Forelimb muscle (tissue), 1 donor: ENCODE measurements at places on chromosomes 4 and X. TPM values are rescaled to one million over a fixed set of nuclear protein-coding genes. Genes with fewer than 3 reads are reported as not detected.

The FAM236B gene
- polyA plus RNA-seq, result not detected

The SLC10A4 gene
- polyA plus RNA-seq, result 0.68 TPM

The JCHAIN gene
- 1.5 TPM for polyA plus RNA-seq

The NWD2 gene
- not detected for polyA plus RNA-seq

The MAGEE1 gene
- polyA plus RNA-seq, result 2.6 TPM

The CHM gene
- polyA plus RNA-seq, result 13.7 TPM

The CSAG1 gene
- not detected for polyA plus RNA-seq

The GRID2 gene
- 0.16 TPM for polyA plus RNA-seq

The PDGFRA gene
- 62.7 TPM for polyA plus RNA-seq

The SGMS2 gene
- 8.5 TPM for polyA plus RNA-seq

The SLC9B1 gene
- 1.5 TPM for polyA plus RNA-seq

The RAB9B gene
- polyA plus RNA-seq, result 35.1 TPM

The GALNT7 gene
- polyA plus RNA-seq, result 33.8 TPM

The RXFP1 gene
- 0.18 TPM for polyA plus RNA-seq

The ITM2A gene
- 673 TPM for polyA plus RNA-seq

The ADAM29 gene
- not detected for polyA plus RNA-seq

The OPRPN gene
- polyA plus RNA-seq, result not detected

The CT83 gene
- not detected for polyA plus RNA-seq

The DGKK gene
- polyA plus RNA-seq, result not detected

The GJB1 gene
- not detected for polyA plus RNA-seq

The ARSD gene
- 12.3 TPM for polyA plus RNA-seq

The TCEAL6 gene
- polyA plus RNA-seq, result not detected

The WNK3 gene
- 2.1 TPM for polyA plus RNA-seq

The INTS6L gene
- polyA plus RNA-seq, result 11.1 TPM

The CYBB gene
- polyA plus RNA-seq, result 17.6 TPM

The L1CAM gene
- 1.9 TPM for polyA plus RNA-seq

The MAPK10 gene
- polyA plus RNA-seq, result 3.3 TPM

The CT45A3 gene
- polyA plus RNA-seq, result not detected

The SPANXB1 gene
- polyA plus RNA-seq, result not detected

The SORCS2 gene
- polyA plus RNA-seq, result 8.8 TPM

The ESX1 gene
- polyA plus RNA-seq, result not detected

The FOXR2 gene
- polyA plus RNA-seq, result not detected

The ABCG2 gene
- 4.2 TPM for polyA plus RNA-seq

The GTPBP6 gene
- 46.9 TPM for polyA plus RNA-seq

The GPAT3 gene
- polyA plus RNA-seq, result 11.8 TPM

The PSMD10 gene
- polyA plus RNA-seq, result 49.0 TPM

The NSUN7 gene
- polyA plus RNA-seq, result 1.8 TPM

The CXCL1 gene
- not detected for polyA plus RNA-seq

The CT45A9 gene
- polyA plus RNA-seq, result not detected

The H2BW2 gene
- polyA plus RNA-seq, result 0.40 TPM

The NAP1L2 gene
- 0.54 TPM for polyA plus RNA-seq

The LRAT gene
- 0.06 TPM for polyA plus RNA-seq

The POLA1 gene
- polyA plus RNA-seq, result 16.1 TPM

The ZBTB49 gene
- 6.5 TPM for polyA plus RNA-seq

The CCDC158 gene
- polyA plus RNA-seq, result 0.75 TPM

The GATA1 gene
- 0.22 TPM for polyA plus RNA-seq

The HSFX1 gene
- 2.6 TPM for polyA plus RNA-seq

The HCFC1 gene
- 30.7 TPM for polyA plus RNA-seq

The AMOT gene
- polyA plus RNA-seq, result 22.1 TPM

The CENPI gene
- 5.1 TPM for polyA plus RNA-seq

The BANK1 gene
- 0.43 TPM for polyA plus RNA-seq

The LANCL3 gene
- polyA plus RNA-seq, result 0.40 TPM

The RPA4 gene
- 0.09 TPM for polyA plus RNA-seq

The CFAP47 gene
- not detected for polyA plus RNA-seq
